Keratinocyte (primary cell): ENCODE measurements at places on chromosomes 1 and 21. TPM values are rescaled to one million over a fixed set of nuclear protein-coding genes. Genes with fewer than 3 reads are reported as not detected.

AMY2A gene
- not detected in 3 replicates for polyA plus RNA-seq

SLFNL1 gene
- 0.04 TPM in 1 of 3 replicates, not detected in the others for polyA plus RNA-seq

- DNase-seq, result no peak
Observed at GRCh38 chr1:44636688-44637598, 37.3 kb downstream of the TMEM53 start.

DNA sequence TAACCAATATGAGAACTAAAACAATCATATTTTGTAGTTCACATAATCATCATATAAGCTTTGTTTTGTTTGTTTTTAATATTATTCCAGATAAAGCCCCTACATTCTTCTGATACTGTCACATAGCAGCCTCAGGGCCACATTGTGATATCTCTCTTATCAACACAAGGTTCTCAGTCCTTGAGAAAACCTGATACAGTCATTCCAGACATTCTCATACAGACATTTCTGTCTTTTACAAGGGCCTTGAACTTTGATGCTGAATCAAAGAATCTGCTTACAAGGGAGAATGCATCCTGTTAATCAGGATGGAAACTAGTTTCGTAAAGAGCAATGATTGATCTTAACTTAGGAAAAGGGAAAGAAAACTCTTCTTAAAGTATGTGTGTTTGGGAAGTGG, 12.7 kb upstream of the VCAM1 start:
- DNase-seq, result no peak

DNA sequence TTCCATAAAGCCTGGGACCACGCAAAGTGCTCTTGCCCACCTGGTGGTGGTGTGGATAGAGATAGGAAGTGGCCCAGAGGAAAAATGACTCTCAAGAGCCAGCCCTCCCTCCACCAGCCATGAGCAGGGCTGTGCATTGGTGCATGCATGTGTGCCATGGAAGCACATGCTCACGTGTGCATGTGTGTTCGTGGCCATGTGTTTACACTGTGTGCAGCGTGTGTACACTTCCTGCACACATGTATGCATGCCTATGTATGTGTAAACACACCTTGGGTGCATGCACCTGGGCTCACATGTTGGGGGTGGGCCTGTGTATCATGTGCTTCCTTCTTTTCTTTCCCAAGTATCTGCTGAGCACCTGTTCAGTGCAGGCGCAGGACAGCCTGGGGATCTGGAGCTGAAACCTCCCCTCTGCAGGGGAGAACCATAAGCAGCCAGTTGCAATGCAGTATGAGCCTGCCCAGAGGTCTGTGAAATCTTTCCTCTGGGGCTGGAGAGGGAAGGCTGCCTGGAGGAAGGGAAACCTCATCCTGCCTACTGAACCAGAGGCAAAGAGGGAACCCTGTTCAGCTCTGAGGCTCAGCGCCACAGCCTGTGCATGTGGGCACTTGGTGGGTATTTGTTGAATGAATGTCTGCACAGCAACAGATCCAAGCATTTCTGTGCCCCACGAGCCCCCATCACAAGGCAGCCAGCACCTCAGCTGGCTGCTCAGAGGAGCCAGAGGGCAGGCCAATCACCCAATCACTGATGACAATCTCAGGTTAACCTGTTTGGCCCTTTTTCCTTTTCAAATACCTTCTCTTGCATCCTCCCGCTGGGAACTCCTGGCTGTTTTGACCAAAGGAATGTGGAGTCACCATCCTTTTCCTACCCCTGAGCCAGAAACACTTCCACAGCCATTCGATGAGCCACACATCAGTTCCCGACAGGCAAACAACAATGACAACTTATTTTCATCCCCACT, 327.0 kb downstream of the NPHP4 start:
- no peak for DNase-seq

- no peak for DNase-seq
Observed at GRCh38 chr21:27277110-27277509, 310.2 kb upstream of the ADAMTS5 start.

DNA sequence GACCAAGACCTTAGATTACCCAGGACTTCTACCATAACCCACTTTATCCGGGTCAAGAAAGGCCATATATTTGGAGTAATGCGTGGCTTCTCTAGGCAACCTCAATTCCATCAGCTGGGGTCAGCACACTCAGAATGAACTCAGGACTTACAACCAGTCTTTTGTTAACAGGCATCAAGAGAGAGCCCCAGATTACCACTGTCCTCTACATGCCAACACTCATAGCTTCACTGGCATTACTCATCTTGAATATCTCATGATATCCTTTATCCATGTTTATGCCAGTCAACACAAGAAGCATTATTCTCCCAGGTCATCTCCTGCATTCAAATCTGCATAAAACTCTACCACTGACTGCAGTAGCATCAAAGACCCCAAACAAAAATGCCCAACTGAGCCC, 6.6 kb upstream of the FCGR2A start:
- DNase-seq, result no peak
